ENCODE measurements at places on chromosomes 2 and 18.
A peak's percentile ranks its signal among the peaks of the same experiment; 100 is the strongest.

DNA sequence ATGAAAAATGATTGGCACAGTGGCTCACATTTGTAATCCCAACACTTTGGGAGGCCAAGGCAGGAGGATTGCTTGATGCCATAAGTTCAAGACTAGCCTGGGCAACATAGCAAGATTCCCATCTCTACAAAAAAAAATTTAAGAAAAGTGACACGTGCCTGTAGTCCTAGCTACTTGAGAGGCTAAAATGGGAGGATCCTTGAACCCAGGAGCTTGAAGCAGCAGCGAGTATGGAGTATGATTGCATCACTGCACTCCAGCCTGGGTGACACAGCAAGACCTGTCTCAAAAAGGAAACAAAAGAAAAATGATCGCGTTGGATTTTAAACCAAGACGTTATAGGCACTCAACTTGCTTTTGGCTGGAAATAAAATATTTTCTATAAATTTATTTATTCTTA is 37.8 kb upstream of the CREB1 start:
- DNase-seq = peak; percentile 17

DNA sequence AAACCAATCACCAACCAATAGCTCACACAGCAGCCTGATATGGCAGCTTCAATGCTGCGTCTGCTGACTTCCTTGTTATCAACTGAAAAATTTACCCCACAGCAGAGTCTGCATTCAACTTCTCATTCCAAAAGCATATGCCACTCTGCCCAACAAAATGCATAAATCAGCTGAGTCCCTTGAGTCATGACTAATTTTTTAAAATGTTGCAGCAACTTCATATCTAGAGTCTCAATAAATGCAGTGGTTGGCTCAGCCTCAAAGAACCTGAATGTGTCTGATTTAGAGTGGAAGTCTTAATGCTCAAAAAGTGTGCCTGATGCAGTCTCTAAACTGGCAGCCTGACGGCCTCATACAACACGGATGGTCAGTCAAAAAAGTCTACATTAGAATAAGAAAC is 46.5 kb downstream of the FARSB start:
- DNase-seq = no peak

DNA sequence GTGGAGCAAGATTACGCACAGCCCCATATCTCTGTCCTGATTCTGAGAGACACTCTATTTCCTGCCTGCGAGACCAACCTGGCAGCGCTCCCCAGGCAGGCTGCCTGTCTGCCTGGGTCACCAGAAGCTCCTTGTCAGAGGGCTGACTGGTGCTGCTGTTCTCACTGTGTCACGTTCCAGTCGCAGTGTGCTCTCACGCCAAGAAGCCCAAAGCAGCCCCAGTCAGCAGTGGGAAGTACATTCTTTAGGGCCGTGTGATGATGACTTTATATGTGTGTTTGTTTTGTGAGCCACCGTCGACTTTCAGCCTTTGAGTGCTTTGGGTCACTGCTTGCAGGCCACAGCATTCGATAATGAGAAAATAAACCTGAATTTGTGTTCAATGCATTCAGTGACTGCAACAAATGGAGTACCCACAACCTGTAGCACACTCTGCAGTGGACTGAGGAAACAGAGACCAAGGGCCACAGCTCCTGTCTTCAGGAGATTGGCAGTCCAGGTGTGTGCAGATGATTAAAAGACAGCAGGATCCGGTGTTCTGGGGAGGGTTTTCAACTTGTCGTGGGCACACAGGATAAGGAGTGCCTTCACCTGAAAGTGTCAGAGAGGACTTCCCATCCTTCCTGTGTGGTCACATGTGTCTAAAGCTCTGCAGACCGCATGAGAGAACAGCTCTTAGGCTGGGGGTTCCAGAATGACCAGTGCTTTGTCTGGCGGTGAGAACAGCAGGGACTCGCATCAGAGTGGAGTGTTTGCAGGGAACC is 4.8 kb downstream of the TNFRSF11A start:
- DNase-seq = peak; percentile 4

GRCh38 chr2:239758279-239758877 is 266.8 kb downstream of the NDUFA10 start:
- no peak for DNase-seq

- DNase-seq = no peak
Observed at GRCh38 chr18:78607221-78607620, 372.4 kb upstream of the SALL3 start.

DNA sequence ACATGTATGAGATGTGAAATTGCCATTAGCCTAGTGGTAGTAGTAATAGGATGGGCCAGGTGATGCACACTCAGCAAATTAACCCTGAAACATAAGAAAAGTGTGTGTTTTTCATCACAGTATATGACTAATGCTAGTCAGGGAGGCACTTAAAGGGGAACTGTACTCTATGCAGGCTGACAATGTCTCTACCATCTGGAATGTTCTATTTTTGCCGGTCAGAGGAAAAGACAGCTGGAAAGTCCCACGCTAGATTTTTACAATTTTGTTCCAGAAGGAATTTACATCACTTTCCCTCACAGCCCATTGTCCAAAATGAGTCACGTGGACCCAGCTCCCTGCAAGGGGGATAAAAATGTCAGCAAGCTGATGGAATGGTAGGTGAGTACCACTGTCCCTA is 746.3 kb upstream of the CHAC2 start:
- no peak for DNase-seq
